ENCODE measurements at places on chromosomes 1 and 21. TPM values are rescaled to one million over a fixed set of nuclear protein-coding genes. Genes with fewer than 3 reads are reported as not detected.

The S100A8 gene
- not detected for total RNA-seq

The NBPF10 gene
- 3.2 TPM for total RNA-seq

GRCh38 chr1:210739627-210740026, 394.3 kb downstream of the KCNH1 start:
- no peaks in the 10 kb centered on the region for H3K4me1 ChIP-seq
- no peak for DNase-seq
- H3K27me3 ChIP-seq: no peaks in the 10 kb centered on the region
- no peaks in the 10 kb centered on the region for H3K36me3 ChIP-seq
- H3K4me3 ChIP-seq: no peak overlapping the region
- no peak overlapping the region for H3K27ac ChIP-seq

GRCh38 chr1:61647142-61647541, 77.8 kb downstream of the TM2D1 start:
- H3K27ac ChIP-seq: no peak overlapping the region
- DNase-seq: no peak
- H3K4me3 ChIP-seq: no peak overlapping the region

The CELA3B gene
- not detected for total RNA-seq

- H3K27ac ChIP-seq: no peak overlapping the region
- no peaks in the 10 kb centered on the region for H3K36me3 ChIP-seq
- H3K27me3 ChIP-seq: peaks cover 2% of the 10 kb centered on the region
Measured at GRCh38 chr1:23393706-23394105, 24.1 kb upstream of the ZNF436 start.

Measured in activated CD4-positive, alpha-beta T cell treated with anti-CD3 and anti-CD28 coated beads, Interleukin-2, amount 10 ng/mL, durations not matched to agents 24 days and 14 days (primary cell).